NCI-H187 (cell line): ENCODE measurements at places on chromosomes 13 and 19.

GRCh38 chr19:55677572-55678028 lies 2.6 kb downstream of the EPN1 start:
- DNase-seq: no peak

DNA sequence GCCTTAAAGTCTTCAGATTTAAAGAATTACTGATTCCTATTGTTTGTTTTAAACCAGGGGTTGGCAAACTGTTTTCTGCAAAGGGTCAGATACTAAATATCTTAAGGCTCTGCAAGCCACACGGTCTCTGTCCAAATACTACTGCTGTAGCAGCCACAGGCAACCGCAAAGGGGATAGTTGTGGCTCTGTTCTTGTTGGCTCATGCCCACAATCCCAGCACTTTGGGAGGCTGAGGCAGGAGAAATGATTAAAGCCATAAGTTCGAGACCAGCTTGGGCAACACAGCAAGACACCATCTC lies 22.4 kb downstream of the RANBP3 start:
- no peak for DNase-seq

DNA sequence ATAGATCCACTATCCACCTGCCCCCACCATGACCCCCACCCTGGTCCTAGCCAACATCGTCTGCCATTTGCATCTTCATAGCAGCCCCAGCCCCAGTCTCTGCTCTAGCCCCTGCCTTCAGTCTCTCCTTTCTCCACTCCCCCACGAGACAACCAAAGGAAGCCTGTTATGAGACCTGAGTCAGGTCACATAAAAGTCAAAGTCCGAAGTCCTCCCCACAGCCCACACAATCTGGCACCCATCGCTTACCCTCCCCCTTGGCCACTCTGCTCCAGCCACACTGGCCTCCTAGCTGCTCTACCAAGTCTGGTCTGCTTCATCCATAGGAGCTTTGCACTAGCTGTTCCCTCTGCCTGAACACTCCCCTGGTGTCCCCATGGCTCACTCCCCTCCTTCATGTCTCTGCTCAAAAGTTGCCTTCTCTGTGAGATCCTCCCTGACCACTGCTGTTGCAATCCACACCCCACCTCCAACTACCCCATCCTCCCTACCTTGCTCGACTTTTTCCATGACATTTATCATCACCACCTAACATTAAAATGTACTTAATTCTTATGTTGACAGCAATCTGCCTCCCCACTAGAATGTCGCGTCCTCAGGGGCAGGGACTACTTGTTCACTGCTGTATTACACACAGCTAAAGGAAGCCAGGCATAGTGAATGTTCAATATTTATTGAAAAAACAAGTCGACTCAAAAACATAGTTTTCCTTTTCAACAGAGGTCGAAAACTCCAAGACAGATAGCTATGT lies 1.2 kb upstream of the PLEKHG2 start:
- DNase-seq: no peak

DNA sequence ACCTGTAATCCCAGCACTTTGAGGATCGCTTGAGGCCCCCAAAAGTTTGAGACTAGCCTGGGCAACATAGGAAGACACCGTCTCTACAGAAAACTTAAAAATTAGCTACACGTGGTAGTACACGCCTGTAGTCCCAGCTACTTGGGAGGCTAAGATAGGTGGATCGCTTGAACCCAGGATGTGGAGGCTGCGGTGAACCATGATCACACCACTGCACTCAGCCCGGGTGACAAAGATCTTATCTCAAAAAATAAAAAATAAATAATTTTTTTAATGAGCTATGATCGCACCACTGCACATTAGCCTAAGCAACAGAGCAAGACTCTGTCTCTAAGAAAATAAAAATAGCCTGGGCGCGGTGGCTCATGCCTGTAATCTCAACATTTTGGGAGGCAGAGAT lies 6.6 kb downstream of the RCBTB2 start:
- DNase-seq: no peak

DNA sequence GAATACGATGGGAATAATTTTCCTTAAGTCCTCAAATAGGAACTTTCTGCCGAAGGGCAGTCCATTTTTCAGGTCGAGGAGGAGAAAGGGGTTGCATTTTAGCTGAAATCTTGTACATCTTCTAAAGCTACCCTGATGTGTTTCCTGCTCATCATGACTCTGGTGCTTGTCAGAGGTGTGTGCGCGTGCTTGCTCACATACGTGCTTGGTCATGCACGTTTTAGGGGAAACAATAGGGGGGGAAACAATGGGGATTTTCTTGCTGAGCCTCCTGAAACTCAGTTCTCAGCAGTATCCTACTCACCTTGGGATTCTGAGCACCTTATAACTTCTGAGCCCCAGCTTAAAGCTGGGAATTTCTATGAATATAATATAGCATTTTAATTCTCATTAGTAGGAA lies 44.7 kb downstream of the TM9SF2 start:
- DNase-seq: no peak

- no peak for DNase-seq
Observed at GRCh38 chr13:99861771-99862170, 109.8 kb downstream of the ZIC5 start.

GRCh38 chr13:19239114-19239860 lies 57.7 kb upstream of the TUBA3C start:
- DNase-seq: no peak

DNA sequence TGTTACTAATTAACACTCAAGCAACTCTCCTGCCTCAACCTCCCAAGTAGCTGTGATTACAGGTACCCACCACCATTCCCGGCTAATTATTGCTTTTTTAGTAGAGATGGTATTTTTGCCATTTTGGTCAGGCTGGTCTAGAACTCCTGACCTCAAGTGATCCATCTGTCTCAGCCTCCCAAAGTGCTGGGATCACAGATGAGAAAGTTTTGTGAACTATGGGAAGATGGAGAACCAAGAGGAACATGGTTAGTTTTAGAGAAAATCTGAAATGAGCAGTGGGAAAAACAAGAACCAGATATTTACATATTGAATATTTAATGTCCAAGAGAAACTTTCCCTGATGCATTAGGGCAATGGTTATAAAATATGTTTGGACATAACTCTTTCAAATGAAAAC lies 863.6 kb upstream of the MIR17HG start:
- DNase-seq: no peak

DNA sequence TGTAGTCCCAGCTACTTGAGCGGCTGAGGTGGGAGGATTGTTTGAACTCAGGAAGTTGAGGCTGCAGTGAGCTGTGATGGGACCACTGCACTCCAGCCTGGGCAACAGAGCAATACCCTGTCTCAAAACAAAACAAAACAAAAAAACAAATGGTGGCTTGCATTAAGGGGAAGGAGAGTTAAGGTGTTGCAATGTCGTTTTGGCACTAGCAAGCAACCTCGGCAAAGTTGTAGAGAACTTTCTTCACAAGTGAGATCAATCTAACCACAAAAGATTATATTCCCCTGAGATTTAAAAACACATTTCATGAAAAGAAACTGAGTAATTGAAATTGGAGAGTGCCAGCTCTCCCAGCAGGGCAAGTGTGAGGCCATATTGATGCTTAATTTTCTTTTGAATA lies 153.7 kb downstream of the KLF5 start:
- no peak for DNase-seq

DNA sequence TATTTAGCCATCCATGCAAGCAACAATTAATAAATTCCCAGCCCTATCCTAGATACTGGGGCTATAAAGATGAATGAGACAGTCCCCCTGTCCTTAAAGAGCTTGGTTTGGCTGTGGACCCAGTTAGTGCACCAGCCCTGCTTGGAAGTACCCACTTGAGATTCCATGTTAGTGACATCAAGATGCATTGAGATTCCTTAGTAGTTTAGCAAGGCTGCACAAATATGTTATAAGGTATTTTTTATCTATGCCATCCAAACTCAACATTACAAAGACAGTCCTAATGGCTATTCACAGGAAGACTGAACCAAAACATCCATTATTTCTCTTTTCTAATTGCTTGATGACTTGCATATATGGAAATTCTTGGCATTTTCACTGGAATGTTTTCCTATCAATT lies 48.8 kb upstream of the RAP2A start:
- no peak for DNase-seq

DNA sequence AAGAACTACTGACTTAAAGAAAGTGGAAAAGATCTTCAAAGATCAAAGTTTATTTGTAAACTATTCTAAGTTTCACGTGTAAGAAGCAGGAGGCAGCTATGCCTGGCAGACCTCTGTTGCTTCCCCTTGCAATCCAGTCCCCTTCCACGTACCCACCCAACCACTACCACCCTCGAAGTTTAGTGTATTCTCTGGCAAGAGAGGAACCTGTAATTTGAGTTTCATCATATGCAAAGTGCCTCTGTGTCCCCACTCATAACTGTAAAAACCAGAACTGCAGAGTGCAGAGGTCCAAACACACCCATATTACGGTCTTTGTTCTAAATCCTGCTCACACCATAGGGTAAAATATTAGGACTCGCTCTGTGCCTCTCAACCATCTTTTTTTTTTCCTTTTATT lies 75.8 kb upstream of the FRY start:
- no peak for DNase-seq
